ENCODE measurements at places on chromosomes 13 and 19. TPM values are rescaled to one million over a fixed set of nuclear protein-coding genes. Genes with fewer than 3 reads are reported as not detected.

Gene ZNF284
- total RNA-seq, result 0.21 TPM

- no peak for DNase-seq
Observed at GRCh38 chr19:44765033-44765948, 12.4 kb upstream of the CBLC start.

Gene CEACAM8
- total RNA-seq, result not detected

Gene KRTDAP
- total RNA-seq, result not detected

DNA sequence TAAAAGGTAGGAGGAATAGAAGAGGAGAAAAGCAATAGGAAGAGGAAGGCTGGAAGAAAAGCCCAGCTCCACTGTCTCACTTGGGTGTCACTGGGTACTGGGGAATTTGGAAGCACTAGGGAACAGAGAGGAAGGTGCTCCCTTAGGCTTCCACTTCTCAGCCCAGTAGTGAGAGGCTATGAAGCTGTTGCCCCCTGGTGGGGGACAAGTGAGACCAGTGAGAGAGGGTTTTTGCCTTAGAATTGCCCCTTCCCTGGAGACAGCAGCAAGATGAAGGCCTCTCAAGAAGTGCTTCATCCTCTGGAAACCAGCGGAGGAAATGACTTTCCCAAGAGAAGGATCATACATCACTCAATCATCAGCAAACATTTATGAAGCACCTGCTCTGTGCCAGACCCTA lies 4.7 kb upstream of the ZNF606 start:
- no peak for DNase-seq
